OCI-LY7 (cell line): ENCODE measurements at places on chromosomes 3 and 15.

- DNase-seq: no peak
Measured at GRCh38 chr3:58065700-58066167, 57.5 kb downstream of the FLNB start.

DNA sequence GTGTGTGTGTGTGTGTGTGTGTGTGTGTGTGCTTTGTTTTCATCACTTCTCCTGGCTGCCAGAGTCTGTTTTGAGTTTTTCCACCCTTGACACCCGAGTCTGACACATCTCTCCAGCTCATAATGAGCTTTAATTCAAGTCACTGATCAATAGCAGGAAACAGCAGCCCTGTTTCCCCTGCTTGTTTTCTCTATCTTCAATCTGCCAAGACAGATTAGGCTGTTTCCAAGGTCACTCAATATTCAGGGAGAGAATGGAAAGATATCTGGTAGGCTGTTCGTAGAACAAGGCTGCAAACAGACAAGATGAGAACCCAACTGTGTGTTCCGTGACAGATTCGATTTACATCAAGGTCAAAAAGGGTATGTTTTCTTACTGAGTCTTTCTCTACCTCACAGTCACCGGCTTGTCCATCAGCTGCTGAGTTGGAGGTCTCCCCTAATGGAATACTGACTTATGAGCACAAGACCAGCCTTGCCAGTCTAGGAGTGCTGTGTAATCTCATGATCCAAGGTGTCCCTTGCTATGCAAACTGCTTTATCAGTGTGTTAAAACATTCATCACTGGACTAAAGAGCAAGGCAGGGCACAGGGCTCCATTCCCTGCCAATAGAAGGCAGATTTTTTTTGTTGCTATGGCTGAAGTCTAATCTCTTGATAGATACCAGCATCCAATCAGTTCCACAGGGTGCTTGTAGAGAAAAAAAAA is 187.9 kb upstream of the LMCD1 start:
- no peak for DNase-seq

- no peak for DNase-seq
Measured at GRCh38 chr3:59456852-59457485, 407.1 kb upstream of the CFAP20DC start.

DNA sequence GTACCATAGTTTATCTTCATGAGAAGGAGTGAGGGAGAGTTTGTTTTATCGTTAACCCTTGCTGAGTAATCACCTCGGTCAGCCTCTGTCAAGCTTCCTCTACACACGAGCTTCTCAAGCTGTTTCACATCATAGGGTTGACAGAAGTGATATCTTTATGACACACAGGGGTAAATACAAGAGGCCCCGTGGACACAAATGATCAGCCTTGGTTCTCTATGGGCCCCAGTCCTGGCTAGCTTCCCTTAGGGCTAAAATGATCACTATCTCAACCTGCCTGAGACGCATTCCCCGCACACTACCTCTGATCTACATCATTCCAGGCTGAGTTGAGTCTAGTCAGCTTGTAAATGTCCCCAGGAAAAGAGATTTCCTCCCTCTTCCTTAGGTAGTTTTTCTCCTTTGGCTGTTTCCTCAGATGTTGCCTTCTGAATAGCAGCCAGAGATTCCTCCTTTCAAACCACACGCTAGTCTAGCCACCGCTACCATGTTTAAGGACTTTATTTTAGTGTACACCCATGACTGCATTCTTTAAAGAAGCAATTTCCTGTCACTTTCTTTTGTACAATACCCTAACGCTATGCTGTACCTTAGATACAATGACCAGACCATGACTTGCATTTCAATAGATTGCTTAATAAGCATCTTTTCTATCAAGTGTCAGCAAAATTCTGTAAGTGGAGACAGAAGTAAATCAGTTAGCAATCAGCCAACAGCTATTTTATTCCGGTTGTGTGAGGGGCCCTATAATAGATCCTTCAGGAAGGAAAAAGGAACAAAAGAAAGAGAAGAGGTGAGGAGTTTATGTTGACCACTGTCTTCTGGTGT is 35.1 kb upstream of the PPARG start:
- no peak for DNase-seq

DNA sequence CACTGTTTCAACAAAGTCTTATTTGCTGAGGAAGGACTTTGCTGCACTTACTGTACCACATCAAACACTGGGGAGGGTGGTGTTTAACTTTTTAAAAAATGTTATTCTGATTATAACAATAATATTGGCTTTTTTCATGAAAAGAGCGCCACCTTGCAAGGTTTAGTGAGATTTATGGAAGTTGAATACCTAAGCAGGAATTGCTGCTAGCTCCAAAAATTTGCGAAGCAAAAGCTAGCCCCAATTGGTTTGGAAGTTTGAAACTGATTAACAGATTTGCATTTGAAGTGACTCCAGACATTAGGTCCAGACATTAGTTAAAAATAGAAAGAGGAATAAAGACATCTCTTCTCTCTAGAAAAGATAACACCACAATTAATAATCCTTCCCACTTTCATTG is 6.7 kb downstream of the ZIC1 start:
- DNase-seq: no peak

DNA sequence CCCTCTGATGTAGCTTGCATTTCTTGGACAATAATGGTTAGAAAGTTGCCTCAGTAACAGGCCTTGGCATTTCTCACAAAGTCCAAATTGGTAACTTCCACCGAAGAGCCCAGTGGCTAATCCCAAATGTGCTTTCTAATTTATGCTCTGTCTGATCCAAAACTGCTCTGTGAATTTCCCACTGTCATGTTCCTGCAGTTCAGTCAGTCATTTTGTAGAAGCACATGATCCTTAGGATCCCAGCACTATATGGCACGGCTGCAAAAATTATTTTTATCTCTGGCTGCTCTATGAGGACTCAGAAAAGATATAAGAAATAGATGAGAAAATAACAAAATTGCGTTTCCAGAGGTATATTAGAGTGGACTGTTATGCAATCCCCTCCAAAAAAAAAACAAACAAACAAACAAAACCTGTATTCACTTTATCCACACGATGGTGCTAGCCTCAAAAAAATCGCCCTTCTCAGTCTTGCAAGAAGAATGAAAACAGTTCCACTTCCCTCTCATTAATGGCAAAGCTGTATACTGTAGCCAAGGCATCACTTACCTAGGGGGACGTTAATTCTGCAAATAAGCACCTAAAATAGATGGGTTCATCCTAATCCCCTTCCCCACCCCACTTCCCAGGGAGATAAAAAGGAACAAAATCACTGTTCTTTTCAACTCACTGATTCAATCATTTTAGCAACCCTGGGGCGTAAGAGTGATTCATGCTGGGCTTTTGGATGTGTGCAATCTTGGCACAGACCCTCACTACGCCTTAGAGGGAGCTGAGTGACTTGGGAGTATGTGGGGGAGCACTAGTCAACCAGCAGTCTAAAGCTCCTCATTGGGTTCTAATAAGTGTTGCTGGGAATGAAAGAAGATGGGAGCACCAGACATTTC is 61.3 kb downstream of the TMCO5A start:
- peak; percentile 76 for DNase-seq

- no peak for DNase-seq
Measured at GRCh38 chr3:8538913-8539312, 37.3 kb downstream of the LMCD1 start.

DNA sequence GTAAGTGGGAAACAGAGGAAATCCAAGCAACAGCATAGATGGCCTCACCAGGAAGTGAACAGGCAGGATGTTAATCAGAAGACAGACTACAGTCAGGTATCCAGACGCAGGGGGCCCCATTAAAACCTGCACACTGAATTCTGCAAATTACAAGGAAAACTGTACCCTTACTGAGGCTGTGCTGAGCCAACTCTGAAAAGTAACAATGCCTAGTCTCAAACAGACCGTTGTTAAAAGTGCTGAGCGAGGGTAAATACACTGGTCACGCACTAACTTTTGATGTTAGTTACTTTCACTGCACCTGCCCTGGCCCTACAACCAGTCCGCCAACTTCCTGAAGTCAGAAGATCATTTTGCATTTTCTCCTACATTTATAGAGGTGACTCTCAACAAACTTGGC is 1.0 kb downstream of the TAMM41 start:
- peak; percentile 41 for DNase-seq

DNA sequence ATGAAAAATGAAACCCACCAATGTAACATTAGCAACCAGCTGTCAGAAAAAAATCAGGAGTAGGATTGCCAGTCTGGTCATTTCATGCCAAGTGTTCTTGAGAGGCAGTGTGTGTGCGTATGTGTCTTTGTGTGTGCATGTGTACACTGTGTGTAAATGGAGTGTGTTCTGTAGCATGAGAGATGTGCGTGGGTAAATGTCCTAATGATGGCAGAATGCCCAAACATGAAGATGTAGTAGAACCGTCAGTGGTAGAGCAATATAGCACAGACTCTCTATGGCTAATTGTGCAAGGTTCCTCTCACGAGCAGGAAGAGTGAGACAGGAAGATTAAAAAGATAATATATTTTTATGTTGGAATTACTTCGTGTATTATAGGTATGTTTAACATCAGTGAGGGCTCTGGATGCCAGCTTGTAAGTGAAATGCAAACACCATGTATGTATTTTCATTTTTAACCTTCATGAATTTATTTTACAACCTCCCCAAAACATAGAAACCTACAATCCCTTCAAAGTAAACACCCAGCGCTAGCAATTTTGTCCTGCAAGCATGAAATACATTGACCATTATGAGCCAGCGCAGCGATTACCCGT is 1038.7 kb downstream of the IGSF11 start:
- no peak for DNase-seq

DNA sequence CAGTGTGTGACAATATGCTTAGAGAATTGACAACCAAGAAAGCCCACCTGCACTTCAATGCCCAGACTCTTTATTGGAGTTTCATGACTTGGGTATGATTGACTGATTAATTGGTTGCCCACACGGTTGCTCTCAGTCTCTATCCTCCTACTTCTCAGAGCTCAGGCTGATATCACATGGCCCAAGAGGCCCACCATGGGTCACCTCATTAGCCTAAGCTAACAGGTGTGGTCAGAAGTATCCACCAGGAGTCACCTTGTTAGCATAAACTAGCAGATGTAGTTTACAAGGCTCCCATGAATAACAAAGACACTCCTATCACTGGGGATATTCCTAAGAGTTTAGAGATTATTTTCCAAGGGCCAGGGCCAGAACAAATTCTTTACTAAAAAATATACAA is 120.2 kb upstream of the MBNL1 start:
- no peak for DNase-seq

GRCh38 chr3:71900057-71900456 is 115.1 kb upstream of the PROK2 start:
- no peak for DNase-seq

DNA sequence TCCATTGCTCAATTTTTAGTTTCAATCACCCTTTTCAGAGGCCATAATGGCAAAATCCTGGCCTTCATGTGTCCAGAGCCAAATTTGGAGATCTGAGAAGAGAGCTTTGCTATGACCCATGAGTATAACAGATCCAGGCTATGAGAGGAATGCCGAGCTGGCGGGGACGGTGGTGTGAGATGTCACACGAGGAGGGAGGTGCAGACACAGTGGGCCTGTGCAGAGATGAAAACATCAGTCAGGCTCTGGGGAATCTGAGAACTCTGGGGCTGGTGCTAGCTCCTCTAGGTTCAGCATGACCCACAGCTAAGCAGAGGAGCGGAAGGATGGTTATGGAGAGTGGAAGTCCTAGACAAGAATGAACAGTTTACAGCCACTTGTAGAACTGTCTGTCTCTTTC is 398.3 kb upstream of the ATP10A start:
- no peak for DNase-seq

- no peak for DNase-seq
Measured at GRCh38 chr15:96625256-96625655, 294.8 kb downstream of the NR2F2 start.

DNA sequence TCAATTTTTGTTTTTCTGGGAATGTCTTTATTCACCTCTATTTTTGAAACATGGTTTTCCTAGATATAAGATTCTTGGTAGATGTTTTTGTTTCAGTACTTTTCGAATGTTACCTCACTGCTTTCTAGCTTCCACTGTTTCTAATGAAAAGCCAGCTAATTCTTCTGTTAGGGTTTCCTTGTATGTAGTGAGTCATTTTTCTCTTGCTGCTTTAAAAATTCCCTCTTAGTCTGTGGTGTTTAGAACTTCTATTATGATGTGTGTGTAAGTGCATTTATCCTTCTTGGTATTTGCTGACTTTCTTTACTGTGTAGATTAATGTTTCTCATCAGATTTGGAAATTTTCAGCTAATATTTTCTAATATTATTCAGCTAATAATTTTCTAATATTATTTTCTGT is 151.1 kb upstream of the OSTN start:
- no peak for DNase-seq

- no peak for DNase-seq
Measured at GRCh38 chr3:101888653-101889052, 39.3 kb downstream of the NFKBIZ start.

- no peak for DNase-seq
Measured at GRCh38 chr15:96142498-96142897, 188.0 kb upstream of the NR2F2 start.

DNA sequence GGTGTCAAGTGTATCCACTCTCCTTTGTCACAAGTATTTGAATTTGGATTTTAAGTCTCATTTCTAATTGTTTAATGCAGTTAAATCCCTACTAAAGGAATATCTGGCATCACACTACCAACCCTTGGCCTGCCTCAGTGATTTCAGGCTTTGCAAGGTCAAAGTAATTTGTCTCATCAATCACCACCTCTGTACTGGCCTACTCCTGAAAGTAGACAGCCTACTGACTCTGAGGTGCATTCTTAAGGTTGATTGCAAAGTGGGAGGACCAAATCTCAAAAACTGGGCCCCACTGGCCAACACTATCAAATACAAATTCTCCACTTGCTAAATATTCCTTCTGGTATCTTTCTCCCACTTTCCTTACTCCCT is 851 bp upstream of the TEX55 start:
- DNase-seq: no peak

DNA sequence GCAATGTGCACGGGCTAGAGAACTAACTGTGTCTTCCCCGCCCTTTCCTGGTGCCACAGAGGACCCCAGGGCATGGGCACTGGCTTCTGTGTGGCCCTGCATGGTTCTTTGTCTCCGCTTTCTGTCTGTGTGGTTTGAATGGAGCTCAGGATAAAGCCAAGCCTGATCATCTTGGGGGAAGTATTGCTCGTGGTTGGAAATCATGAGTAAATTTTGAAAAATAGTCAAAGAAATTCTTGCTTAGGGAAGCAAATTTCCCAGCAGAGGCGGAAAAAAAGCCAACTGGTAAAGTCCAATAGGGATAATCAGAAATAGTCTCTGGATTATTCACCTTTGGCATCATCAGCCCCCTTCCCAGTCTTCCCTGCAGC is 55.4 kb downstream of the MAGEF1 start:
- DNase-seq: no peak

GRCh38 chr3:22292681-22293080 is 541.7 kb upstream of the ZNF385D start:
- no peak for DNase-seq

DNA sequence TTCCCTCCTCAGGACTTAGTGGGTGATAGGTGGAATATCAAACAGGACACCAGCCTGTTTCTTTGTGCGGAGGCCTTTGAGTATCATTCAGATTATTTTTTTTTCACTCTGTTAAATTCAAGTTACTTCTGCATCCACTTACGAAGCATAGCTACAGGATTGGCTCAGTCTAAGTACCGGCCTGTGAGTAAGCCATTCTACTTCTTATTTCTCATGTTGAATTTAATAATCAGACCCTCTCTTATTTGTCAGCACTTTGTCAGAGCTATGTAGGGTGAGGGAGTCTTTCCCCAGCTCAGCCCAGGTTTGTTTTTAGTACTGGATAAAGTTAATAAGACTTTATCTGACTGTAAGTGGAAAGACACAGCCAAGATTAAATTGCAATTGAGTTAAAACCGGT is 54.7 kb downstream of the ITPR1 start:
- DNase-seq: no peak

- no peak for DNase-seq
Measured at GRCh38 chr15:27595211-27595610, 503.9 kb downstream of the OCA2 start.

GRCh38 chr15:74392902-74393301 is 25.5 kb upstream of the CYP11A1 start:
- DNase-seq: no peak
